ENCODE measurements at places on chromosomes 12 and 14.

DNA sequence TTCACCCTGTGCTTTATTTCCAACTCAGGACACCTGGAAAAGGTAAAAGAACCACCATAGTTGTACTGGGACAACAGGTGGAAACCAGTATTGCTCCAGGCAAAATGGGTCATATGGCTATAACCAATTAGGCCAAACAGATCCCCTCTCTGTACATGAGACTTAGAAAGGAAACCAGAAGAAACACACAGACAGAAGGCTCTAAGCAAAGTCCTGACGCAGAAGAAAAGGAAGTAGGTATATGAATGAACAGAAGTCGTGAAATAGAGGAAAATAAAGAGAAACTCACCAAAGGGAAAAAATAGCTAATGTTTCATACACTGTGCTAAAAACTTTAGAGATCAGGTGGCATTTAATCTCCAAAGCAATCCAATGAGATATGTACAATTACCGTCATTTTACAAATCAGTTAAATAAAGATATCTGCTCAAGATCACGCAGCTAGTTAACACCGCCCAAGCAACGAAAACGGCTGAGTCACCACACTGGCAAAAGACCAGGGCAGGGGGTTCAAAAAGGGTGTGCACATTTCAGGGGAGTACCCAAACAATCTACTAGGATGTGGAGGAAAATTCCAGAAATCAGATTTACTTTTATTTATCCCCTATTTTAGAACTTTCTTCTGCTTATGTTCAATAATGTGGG, 82.3 kb downstream of the ITPR2 start:
- no peak for DNase-seq

- DNase-seq = no peak
Measured at GRCh38 chr12:12582895-12583303, 20.2 kb upstream of the DUSP16 start.

DNA sequence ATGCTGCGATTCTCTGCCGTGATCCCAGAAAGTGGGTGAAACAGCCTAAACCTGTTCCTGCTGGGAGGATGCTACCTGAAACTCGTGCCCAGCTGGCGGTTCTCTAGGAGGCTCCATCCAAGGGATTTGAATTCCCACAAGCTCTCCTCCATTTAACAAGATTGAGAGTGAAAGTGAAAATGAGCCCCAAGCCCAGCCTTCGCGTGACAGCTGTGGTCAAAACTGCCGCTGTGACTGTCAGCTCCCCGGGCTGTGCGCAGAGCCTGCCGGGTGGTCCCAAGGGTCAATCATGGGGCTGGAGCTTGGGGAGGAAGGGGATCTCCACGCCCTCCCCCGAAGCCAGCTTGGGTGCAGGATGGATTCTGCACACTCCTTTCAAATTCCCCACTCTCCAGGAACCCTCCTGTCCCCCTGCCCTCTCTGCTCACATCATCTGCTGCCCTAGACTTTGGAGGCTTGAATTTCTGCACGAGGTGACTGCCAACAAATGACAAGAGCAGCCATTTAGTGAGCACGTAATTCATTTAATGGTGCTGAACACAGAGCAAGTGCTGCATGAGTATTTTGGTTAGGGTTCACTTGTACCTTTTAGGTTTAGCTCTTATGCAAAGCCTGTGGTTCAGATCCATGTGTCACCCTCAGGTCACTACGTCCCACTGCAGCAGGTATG, 5.3 kb downstream of the ASB2 start:
- DNase-seq = no peak

DNA sequence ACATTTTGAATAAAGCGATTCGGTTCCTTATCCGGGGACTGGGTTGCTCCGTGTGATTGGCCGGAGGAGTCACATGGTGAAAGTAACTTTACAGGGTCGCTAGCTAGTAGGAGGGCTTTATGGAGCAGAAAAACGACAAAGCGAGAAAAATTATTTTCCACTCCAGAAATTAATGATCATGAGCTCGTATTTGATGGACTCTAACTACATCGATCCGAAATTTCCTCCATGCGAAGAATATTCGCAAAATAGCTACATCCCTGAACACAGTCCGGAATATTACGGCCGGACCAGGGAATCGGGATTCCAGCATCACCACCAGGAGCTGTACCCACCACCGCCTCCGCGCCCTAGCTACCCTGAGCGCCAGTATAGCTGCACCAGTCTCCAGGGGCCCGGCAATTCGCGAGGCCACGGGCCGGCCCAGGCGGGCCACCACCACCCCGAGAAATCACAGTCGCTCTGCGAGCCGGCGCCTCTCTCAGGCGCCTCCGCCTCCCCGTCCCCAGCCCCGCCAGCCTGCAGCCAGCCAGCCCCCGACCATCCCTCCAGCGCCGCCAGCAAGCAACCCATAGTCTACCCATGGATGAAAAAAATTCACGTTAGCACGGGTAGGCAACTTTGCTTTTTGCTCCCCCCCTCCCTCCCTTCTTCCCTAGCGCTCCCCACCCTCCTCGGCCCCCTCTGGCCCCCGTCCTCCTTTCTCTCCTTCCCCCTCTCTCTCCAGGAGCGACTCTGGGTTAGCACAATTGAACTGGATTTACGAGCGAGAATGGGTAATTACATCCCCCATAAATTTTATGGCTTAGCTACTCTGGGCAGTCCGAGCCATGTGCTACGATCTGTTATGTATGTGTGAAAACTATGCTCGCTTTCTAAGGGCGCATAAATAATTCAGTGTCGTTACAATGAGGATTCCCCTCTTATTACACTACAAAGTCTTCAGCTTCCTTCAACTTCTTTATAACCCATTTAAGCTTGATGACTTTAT, at the start of gene HOXC4:
Gene HOXC4, plus strand, starts transcription at position 85 of the 991 bp plus-strand sequence. Its CDS starts 88 bp downstream, at position 173.
- DNase-seq = peak; percentile 64

- no peak for DNase-seq
Measured at GRCh38 chr12:28367326-28367725, 177.1 kb downstream of the CCDC91 start.

DNA sequence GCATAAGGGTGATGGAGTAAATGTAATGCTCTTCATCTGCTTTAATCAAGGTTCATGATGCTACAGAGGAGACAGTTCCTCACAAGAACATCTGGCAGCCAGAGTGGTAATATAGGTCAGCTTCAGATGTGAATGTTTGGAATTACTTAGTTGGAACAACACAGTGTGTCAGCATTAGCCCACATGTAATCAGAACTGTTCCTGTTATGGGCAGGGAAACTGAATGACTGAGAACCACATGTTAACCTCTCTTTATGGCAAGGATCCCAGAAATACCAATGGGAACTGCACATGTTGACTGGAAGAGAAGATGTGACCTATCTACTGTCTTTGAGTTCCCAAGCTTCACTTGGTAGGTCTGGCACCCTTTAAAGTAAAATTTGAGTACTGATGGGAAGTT, 390.1 kb upstream of the PDE3A start:
- DNase-seq = no peak
